Activated CD8-positive, alpha-beta T cell treated with anti-CD3 and anti-CD28 coated beads for 36 hours (primary cell): ENCODE measurements at places on chromosomes 1 and 21.

GRCh38 chr1:38246955-38247952 lies 200.7 kb upstream of the POU3F1 start:
- H3K27ac ChIP-seq = no peak overlapping the region
- no peaks in the 10 kb centered on the region for H3K4me1 ChIP-seq
- peaks cover 25% of the 10 kb centered on the region for H3K27me3 ChIP-seq
- DNase-seq = no peak
- no peaks in the 10 kb centered on the region for H3K36me3 ChIP-seq

GRCh38 chr1:6738987-6739676 lies 37.5 kb upstream of the DNAJC11 start:
- peaks cover 3% of the 10 kb centered on the region for H3K27me3 ChIP-seq
- no peak overlapping the region for H3K4me3 ChIP-seq
- no peaks in the 10 kb centered on the region for H3K36me3 ChIP-seq
- no peak overlapping the region for H3K27ac ChIP-seq

- H3K27ac ChIP-seq = no peak overlapping the region
- H3K27me3 ChIP-seq = peaks cover 35% of the 10 kb centered on the region
- no peak for DNase-seq
- H3K36me3 ChIP-seq = no peaks in the 10 kb centered on the region
- H3K4me1 ChIP-seq = peaks cover 5% of the 10 kb centered on the region
Measured at GRCh38 chr21:44718093-44718492, 6.7 kb upstream of the TSPEAR start.

DNA sequence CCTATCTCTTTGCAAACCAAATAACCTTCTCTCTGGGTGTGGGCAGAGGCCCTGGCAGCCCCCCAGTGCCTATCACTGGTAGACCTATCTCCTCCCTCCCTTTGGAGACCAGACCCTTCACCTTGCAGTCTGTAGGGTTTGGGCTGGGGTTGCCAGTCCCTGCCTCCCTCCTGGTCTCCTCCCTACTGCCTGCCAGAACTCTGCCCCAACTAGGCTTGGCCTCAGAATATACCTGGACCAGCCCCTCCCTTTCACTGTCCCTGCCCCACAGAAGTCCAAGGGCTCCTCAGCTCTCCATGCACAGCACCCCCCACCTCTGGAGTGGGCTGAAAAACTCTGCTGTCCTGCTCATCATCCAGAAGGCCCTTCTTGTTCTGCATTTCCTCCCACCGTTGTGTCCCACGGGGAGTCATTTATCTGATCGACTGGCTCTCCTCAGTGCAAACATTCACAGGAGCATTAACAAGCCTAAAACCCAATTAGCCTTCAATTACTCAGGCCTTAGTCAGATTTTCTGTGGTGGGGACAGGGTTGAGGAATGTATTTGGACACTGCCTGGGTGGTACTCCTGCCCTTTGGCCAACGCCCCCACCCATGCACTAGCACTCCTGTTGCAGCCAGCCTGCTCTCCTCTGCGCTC lies 27.7 kb upstream of the DMBX1 start:
- H3K27me3 ChIP-seq = peaks cover 33% of the 10 kb centered on the region
- no peak overlapping the region for H3K27ac ChIP-seq
- no peak for DNase-seq
- H3K4me1 ChIP-seq = peaks cover 5% of the 10 kb centered on the region
- no peaks in the 10 kb centered on the region for H3K36me3 ChIP-seq
- H3K4me3 ChIP-seq = no peak overlapping the region

GRCh38 chr1:100422065-100422464 lies 69.8 kb downstream of the CDC14A start:
- DNase-seq = no peak
- no peak overlapping the region for H3K4me3 ChIP-seq
- peaks cover 57% of the 10 kb centered on the region for H3K4me1 ChIP-seq
- no peaks in the 10 kb centered on the region for H3K27me3 ChIP-seq

GRCh38 chr1:19357299-19357986 lies 45.3 kb downstream of the SLC66A1 start:
- no peak overlapping the region for H3K27ac ChIP-seq
- H3K36me3 ChIP-seq = peaks cover 13% of the 10 kb centered on the region
- no peak overlapping the region for H3K4me3 ChIP-seq
- DNase-seq = no peak

GRCh38 chr21:43337901-43338655 lies 88.9 kb downstream of the SIK1 start:
- H3K27me3 ChIP-seq = no peaks in the 10 kb centered on the region
- H3K4me3 ChIP-seq = no peak overlapping the region
- DNase-seq = no peak
- H3K36me3 ChIP-seq = no peaks in the 10 kb centered on the region

GRCh38 chr21:44749759-44750674 lies 38.6 kb upstream of the TSPEAR start:
- H3K27ac ChIP-seq = no peak overlapping the region
- H3K4me1 ChIP-seq = no peaks in the 10 kb centered on the region
- no peak for DNase-seq
- no peaks in the 10 kb centered on the region for H3K36me3 ChIP-seq
- H3K27me3 ChIP-seq = peaks cover 8% of the 10 kb centered on the region

DNA sequence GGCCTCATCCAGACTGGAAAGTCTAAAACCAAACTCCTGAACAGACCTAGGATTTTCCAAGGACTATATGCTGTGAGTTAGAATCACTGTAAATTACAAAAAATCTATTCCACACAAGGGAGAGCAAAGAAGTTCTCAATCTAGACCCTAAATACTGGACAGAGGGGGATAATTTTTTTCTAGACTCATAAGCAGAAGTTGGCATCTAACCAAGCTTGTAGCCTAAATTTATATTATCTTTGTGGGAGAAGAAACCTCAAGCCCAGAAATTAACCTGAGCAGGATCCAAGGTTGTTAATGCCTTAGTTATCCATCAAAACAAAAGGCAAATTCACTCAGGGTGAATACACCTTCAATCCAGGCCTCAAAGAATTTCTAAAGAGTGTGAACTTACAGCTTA lies 290.2 kb downstream of the SMYD3 start:
- peaks cover 4% of the 10 kb centered on the region for H3K36me3 ChIP-seq
- H3K27ac ChIP-seq = no peak overlapping the region
- no peak overlapping the region for H3K4me3 ChIP-seq
- no peaks in the 10 kb centered on the region for H3K4me1 ChIP-seq
- H3K27me3 ChIP-seq = no peaks in the 10 kb centered on the region

DNA sequence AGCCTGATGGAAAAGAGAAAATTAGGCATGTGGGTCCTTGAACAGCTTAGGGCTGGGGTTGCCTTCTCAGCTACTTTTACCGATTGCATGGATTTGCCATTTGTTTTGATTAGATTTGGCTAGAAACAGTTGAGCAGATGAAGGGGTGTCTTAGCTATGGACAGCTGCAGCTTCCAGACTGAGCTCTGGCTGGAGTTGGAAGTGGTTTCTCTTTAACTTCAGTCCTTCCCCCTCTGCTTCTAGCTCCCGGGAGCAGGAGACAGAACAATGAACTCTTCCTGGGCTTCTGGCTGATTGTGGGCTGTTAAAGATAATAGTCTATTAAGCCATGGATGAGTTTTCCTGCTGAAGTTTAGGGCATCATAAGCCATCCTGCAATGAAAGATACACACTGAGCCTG lies 50.7 kb downstream of the UBE2T start:
- no peak overlapping the region for H3K4me3 ChIP-seq
- H3K27me3 ChIP-seq = no peaks in the 10 kb centered on the region
- peaks cover 12% of the 10 kb centered on the region for H3K4me1 ChIP-seq
- no peaks in the 10 kb centered on the region for H3K36me3 ChIP-seq

- no peaks in the 10 kb centered on the region for H3K27me3 ChIP-seq
- H3K4me3 ChIP-seq = no peak overlapping the region
- no peak overlapping the region for H3K27ac ChIP-seq
- H3K4me1 ChIP-seq = peaks cover 27% of the 10 kb centered on the region
- DNase-seq = no peak
Measured at GRCh38 chr1:229336345-229336744, 6.5 kb downstream of the CCSAP start.
